Transverse colon (tissue), 4 donors: ENCODE measurements at places on chromosomes 3 and 15.

DNA sequence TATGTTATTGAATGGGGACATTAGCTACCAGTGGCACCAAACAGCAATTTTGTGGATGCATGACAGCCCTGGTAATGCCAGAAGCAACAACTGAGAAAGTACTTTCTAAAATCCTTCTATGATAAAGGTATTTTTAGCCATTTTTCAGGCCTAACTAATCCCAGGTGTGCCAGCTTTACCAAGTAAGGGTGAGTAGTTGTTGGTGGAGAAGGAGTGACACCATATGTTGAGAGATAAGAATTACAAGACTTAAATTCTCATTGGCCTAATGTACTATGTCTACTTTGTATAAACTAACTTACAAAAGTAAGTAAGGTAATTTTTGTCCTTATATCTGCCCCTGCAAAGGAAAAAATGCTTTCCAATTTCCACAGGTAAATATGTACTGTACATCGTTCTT, 4.1 kb upstream of the COX17 start:
- no peak for DNase-seq

- DNase-seq = peak; percentile 31
Observed at GRCh38 chr3:183895296-183895695, 10.6 kb upstream of the PARL start.

GRCh38 chr3:145251311-145251710, 909.7 kb downstream of the PLOD2 start:
- DNase-seq = no peak

- peak; percentile 43 for DNase-seq
Observed at GRCh38 chr3:172591876-172592771, 68.9 kb upstream of the TNFSF10 start.

DNA sequence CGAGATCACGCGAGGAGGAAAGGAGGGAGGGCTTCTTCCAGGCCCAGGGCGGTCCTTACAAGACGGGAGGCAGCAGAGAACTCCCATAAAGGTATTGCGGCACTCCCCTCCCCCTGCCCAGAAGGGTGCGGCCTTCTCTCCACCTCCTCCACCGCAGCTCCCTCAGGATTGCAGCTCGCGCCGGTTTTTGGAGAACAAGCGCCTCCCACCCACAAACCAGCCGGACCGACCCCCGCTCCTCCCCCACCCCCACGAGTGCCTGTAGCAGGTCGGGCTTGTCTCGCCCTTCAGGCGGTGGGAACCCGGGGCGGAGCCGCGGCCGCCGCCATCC, 1.1 kb upstream of the SETD5 start:
- peak; percentile 94 for DNase-seq

- DNase-seq = no peak
Observed at GRCh38 chr15:99738021-99738847, 5.0 kb upstream of the LYSMD4 start.

GRCh38 chr3:183845090-183845489, 19.7 kb upstream of the MAP6D1 start:
- no peak for DNase-seq

- no peak for DNase-seq
Observed at GRCh38 chr15:58306591-58307312, 125.0 kb upstream of the LIPC start.

GRCh38 chr3:57135964-57136719, 29.0 kb downstream of the IL17RD start:
- DNase-seq = no peak

DNA sequence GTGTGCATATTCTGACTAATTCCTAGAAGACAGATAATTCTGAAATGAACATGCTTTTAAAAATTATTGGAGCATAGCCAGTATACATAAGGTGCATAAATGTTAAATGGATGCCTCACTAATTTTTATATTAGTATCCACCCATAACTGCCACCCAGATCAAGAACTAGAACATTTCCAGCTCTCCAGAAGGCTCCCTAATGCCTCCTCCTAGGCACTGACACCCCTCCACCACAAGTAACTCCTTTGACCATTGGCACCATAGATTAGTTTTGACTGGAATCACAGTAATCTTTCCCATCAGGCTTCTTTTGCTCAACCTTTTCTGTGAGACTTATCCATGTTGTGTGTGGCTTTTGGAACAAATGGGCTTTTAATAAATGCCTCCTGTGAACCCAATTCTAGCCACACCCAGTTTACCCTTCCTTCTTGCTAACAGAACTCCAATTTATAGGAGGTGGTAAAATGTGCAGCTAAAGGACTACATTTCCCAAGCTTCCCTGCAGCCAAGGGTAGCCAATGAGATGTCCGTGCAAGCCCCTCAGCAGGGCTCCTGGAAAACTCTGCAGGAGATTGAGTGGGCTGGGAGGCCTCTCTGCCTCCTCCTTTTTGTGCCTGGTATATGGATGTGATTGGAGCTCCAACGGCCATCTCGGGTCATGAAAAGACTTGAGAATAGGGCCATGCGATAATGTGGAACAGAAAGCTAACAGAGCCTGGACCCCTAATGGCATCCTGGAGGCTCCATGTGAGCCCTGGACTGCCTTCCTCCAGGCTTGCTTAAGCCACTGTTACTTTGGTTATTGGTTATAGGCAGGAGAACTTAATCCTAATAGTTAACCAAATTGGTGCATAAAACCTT, 322.6 kb upstream of the TLE3 start:
- no peak for DNase-seq

DNA sequence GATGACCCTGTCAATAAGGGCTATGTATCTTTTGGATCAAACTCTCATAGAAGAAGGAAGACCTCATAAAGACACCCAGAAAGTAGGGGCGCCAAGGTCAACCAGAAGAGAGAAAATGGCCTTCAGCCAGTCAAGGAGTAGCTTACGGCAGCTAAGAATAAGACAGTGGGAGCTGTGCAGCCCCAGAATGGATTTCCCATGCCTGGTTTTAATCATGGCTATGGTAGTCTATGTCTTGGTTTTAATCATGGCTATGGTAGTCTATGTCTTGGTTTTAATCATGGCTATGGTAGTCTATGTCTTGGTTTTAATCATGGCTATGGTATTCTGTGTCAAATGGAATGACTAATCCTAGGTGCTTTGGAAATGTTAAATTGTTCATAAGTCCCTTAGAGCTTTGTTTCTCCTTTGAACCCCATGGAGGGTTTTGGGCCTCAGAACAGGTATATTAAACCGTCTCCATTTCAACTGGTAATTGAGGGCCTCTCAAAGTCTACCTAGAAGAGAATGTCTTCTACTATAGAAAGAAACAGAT, 742.0 kb upstream of the CFAP20DC start:
- DNase-seq = no peak

GRCh38 chr3:101963902-101964362, 114.6 kb downstream of the NFKBIZ start:
- DNase-seq = no peak

DNA sequence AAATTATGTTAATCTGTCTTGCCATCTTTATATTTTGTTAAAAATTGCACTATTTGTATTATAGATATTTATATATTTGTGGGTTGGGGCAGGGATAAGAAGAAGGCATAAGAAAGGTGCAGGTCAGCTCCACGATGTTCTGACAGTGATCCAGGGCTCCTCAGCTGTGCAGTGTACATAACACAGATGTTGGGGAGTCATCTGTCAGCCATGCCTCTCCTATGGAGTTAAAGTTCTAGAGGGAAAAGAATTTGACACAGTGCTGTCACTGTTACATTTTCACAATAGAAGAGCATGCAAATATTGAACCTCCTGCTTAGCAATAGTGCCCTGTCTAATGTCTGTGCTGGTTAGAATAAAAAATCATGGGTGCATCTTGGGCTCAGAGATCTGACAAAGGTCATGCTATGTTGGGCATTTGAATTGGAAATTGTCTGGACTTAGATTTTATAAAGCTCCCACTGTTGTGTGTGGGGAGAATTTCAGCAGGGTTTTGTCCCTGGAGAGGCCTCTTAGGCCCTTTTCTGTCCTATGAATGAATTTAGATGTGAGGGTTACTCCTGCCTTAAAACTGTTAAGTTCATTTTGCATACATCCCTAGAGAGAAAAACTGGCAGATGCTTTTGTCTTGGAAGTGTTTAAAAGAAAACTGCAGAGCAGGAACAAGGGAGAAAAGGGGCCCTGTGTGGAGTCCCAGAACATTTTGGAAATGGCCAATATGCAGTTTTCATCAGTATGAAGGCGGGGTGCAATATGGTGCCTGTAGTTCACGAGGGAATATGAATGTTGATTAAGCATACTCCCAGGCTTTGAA, 20.4 kb downstream of the CDIN1 start:
- no peak for DNase-seq

DNA sequence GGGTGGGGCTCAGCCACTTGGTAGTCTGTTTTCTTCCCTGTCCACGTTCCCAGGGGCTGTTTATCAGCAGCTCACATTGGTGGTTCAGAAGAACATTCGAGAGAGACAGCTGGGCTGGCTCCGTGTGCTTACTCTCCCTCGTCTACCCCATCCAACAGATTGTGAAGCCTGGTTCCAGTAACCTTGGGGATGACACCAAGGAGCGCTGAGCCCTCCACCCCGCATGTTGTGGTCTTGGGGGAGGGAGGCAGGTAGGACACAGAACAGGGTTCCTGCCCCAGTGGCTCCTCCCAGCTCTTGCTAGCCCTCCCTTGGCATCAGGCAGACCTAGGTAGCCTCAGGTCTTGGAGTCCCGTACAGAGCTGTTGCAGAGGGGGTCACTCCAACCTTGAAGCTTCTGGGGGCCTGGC, 33.1 kb downstream of the KLF13 start:
- DNase-seq = peak; percentile 54

- DNase-seq = no peak
Observed at GRCh38 chr3:184275381-184275701, 481 bp upstream of the ECE2 start.

DNA sequence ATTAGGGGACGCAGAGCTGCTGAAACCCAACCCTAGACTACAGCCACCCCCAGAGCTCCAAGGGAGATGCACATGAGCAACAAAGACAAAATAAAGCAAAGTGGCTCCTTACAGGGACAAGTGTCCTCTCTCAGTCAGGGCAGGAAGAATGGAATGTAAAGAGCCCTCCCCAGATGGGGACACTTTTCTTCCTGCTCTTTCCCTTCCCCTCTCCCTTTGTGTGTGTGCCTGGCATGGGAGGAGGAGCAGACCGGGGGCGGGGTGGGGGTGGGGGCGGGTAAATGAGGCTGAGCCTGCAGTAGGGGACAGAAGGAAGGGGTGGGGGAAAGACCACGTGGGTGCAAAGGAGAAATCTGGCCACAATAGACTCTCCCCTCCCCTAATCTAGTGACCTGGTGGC, 37.4 kb downstream of the ACAA1 start:
- no peak for DNase-seq

- DNase-seq = no peak
Observed at GRCh38 chr3:127492426-127492825, 98.1 kb downstream of the TPRA1 start.

DNA sequence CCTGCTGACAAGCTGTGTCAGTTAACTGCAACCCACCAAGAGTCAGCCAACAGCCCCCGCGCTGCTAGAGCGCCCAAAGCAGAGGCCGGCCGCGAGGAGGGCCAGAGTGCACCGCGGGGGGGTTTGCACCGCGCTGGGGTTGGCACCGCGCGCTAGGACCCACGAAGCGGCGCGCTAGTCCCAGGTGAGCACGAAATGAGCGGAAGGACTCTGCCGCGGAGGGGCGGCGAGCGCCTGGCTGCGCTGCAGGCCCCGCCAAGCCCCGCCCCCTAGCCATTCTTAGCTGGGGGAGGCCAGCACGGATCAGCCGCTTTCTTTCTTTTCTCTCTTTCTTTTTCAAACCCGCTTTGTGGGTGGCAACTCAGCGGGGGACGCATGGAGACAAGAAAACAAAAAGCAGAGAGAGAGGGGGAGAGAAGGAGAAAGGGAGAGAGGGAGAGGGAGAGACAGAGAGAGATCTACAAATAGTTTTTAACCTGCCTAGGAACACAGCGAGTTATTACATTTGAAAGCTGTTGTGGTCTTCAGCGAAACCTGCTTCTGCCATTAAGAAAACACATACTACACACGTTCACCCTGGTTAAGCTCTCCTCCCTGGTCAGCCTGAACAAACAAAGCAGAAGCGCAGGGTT, 6.9 kb upstream of the FOXB1 start:
- DNase-seq = no peak

DNA sequence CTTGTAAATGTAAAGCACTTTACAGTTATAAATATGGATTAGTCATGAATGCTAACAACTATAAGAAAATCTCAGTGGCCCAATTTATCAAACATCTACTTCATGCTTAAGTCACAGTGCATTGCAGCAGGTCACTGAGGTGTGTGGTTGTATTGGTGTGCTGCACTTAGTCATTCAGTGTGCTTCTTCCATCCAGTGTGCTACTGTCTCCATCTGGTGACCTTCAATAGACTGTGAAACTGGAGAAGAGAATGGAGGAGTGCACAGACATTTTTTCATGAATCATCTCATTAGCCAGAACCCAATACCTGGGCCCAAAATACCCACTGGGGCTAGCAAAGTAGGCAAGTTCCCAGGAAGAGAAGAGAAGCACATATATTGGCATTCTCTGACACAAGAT, 199.6 kb downstream of the SHOX2 start:
- DNase-seq = no peak

DNA sequence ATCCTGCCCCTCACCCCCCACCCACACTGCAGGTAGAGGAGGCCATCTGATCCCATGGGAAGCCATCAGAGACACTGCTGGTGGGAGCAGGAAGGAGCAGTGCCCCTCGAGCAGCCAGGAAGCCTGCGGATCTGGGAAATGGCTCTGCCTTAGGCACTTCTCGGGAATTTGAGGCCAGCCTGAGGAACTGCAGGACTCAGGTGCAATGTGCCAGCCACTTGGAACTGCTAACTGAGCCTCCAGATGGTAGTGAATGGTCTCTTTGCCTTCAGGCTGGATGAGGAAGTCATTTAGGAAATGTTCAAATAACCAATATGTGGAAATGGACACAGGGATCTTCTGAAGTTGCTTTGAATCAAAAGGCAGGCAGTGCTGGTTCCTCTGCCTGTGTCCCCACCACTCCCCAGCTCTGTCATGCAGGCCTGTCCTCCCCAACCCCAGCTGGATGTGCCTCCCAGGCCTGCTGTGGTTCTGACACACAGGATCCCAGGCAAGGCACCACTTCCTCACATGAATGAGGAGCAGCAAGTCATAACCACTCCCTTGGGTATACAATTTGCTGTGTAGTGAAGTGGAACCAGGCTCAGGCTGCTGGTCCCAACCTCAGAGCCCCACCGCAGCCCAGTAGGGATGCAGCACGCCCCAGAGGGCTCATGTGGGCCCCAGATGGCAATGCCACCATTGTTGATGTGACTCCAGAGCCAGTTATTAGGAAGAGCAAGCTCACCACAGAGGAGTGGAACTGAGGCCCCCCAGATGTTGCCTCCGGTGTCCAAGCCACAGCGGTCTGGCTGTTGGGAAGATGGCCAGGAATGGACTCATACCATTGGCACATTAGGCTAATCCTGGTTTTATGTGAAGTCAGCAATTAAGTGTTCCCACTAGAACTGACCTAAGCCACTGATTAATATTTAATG, 46.5 kb upstream of the LIMD1 start:
- no peak for DNase-seq

DNA sequence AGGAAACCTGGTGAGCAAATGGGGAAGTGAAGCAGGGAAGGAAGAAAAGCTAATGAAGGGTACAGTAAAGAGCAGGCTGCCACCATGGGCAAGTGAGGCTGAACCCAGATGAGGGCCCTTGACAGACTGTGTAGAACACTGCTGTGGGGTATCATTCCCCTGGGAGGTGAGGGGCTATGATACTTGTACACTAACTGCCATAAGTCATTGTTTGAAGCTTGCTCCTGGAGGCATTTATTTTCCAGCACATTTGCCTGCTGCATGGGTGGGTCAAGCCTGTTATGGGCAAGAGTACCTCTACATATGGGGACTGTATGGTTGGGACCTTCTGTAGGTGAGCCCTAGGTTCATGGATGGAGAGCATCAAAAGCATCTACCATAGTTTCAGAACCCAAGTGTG, 57.4 kb downstream of the POMGNT2 start:
- DNase-seq = no peak
